SK-N-MC (cell line): ENCODE measurements at places on chromosomes 2 and 18.
A peak's percentile ranks its signal among the peaks of the same experiment; 100 is the strongest.

DNA sequence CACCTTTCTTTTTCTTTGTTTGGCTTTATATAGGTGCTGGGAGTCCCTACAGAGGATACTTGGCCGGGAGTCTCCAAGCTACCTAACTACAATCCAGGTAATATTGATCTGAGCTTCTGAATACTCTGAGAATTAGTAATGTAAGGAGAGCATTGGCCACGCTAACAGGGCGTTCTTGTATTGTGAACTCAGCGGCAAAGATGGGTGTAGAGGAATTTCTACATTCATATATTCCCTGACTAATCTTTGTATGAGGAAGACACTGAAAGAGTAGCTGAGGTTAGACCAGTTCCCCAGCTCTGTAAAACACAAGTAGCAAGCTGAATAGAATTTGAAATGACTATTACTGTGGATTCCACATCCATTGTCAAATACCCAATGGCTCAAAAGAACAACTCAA, 48.5 kb downstream of the CDK15 start:
- no peak for DNase-seq

- no peak for DNase-seq
These were observed 134.0 kb upstream of the HDAC4 start for GRCh38 chr2:239534581-239535412.

DNA sequence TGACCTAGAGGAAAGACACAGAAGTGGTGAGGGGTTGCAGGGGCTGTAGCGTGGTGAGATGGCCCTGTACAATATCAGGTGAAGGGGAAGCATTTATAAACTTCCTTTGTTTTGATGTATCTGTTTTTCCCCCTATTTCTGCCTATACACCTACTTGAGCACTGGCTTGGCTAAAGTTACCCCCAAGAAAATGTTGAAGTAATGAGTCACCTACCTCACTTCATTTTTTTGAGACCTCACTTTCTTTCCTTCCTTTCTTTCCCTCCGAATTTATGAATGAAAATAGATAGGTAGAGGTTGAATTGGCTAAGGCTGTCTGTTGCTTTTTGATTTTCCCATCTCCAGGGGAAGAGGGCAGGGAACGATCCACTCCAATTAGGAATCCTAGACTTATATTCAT, 231.1 kb upstream of the EPAS1 start:
- no peak for DNase-seq

DNA sequence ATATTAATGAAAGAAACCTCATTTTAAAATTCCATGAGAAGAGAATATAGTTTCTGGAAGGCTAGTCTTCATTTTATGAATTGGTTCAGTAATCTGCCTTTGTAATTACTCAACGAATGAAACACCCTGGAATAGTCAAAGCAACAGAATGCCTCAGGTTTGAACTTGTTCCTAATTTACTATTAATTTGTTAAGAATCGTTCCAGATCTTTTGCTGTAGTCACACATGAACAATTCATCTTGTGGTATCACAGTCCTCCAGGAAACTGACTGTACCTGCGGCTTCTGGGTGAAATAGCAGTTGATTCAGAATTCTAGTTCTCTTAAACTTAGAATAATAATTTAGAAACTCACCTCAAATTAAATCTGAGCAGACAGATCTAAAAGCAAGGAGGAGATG, 282.7 kb upstream of the MAP2 start:
- no peak for DNase-seq

DNA sequence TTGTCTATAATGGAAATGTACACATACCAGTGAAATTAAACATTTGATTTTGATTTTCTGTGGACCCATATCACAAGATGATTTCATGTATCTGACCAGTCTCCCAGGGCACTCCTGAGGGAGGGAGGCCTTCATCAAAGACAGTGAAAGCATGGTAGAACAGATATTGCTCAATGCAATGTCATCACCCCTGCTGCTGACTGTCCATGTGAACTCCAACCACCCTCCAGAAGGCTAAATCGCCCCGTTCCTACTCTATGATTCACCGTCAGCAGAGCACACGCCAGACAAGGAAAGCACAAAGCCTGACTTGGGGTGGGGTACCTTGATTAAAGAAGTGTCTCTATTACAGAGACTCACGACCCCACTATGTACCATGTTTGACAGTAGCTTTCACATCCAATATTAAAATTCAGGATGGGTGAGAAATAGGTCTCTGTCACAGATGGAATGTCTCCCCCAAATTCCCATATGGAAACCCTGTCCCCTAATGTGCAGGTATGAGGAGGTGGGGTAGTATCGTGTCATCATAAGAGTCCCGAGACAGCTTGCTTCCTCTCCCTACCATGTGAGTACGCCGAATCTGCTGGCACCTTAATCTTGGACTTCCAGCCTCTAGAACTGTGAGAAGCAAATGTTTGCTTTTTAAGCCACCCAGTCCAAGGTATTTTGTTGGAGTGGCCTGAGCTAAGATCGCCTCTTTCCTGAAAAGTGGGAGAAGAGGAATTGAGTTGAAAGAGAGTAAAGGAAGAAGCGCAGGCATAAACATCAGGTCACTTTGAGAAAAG, 42.4 kb downstream of the CYB5A start:
- DNase-seq = no peak

- no peak for DNase-seq
These were observed 6.8 kb downstream of the ZFP36L2 start for GRCh38 chr2:43219383-43220228.

DNA sequence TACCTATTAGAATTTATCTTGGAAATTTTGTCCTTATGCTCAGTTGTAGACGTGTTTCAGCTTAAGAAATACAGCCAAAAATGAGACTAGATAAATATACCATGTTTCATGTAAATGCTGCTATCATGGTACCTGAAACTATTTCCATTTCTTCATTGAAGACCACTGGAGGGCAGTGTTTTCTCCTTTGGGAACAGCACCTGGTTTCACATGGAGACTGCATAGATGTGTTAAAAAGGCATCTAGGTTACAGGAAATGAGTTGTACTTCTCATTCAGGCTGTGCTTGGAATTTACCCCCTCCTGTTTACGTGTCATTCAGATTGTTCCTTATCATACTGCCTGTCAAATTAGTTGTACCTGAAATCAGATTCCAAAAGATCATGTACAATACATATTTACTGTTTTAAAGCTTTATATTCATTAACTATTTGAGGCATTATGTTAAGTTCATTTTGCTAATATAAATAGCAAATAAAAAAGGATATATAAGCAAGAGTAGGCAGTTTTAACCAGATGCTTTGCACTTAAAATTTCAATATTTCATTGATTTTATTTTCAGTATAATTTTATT, 57.3 kb upstream of the PSMD14 start:
- DNase-seq = peak; percentile 37

- no peak for DNase-seq
These were observed 463.1 kb upstream of the HS6ST1 start for GRCh38 chr2:128781585-128782385.

DNA sequence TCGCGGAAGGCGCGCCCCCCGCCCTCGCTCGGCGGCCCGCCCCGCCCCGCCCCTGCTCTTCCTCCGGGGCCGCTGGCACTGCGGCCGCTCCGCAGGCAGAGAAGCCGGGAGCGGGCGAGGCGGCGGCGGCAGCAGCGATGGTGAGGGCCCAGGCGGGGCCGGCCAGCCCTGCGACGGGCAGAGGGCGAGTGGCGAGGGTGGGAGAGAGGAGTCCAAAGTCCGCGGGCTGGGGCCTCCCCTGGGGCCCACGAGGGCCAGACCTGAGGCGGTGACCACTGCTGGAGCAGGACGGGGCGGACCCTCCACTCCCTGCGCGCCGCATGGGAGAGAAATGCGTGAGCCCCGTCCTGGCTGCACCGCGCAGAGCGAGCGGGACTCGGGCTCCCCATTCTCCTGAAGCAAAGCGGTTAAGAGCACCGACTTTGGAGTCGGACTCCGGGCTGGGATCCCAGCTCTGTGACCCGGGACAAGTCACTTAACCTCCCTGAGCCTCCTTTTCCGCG, at the start of gene VAMP5:
Gene VAMP5, plus strand, starts transcription at position 78 of the 503 bp plus-strand sequence. Its CDS starts 60 bp downstream, at position 138.
- DNase-seq = no peak

DNA sequence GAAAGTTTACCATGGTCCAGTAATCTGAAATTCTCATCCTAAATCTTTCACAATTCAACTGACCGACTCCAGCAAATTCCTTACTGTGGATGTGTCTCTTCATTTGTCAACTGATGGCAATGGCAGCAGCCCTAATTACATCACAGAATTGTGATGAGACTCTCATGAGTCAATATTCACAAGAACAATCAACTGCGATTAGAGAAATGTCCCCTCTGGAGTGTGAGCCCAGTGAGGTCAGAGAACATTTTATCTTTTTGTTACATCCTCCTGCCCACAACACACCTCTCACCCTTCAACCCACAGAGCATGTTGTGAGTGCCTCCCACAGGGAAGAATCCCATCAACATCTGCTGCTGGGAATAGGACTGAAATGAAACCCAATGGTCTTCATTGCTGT, 73.6 kb downstream of the CD226 start:
- DNase-seq = no peak

- DNase-seq = no peak
These were observed 107.9 kb downstream of the CABLES1 start for GRCh38 chr18:23243178-23243577.

- no peak for DNase-seq
These were observed 225.7 kb upstream of the TNP1 start for GRCh38 chr2:217085543-217085942.

DNA sequence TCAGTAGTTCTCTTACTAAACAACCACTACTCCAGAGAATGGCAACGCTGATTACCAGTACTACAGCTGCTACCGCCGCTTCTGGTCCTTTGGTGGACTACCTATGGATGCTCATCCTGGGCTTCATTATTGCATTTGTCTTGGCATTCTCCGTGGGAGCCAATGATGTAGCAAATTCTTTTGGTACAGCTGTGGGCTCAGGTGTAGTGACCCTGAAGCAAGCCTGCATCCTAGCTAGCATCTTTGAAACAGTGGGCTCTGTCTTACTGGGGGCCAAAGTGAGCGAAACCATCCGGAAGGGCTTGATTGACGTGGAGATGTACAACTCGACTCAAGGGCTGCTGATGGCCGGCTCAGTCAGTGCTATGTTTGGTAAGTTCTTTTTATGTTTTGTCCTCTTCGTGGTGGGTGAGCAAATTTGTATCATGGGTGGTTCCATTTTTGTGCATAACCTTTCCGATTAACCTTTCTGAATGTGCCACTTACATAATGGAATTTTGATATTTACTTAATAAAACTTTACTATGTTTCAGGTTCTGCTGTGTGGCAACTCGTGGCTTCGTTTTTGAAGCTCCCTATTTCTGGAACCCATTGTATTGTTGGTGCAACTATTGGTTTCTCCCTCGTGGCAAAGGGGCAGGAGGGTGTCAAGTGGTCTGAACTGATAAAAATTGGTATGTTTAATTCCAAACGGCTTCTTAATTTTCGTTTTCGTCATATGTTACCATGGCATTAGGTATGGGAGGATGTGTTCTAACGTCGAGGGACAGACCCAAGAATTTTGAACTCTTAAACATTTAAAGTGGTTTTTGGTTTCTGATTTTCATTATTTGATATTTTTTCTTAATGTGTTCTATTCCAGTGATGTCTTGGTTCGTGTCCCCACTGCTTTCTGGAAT, 1.3 kb downstream of the SLC20A1 start:
- no peak for DNase-seq

DNA sequence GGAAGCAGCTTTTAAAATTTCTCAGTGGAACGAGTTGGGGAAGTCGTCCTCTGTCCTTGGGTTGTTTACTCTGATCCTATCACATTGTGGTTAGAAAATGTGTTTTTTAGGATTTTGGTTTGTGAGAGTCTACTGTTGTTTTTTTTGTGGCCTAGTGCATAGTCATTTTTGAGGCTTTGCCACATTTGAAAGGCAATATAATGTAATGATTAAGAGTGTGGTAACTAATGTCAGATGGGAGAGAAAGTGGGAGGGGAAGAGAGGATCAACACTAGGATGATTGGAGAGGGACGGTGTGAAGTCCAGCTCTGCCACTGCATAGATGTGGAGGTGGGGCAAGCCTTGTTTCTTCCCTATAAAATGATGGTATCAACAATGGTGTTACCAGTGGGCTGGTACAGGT, 8.5 kb downstream of the SP140L start:
- DNase-seq = no peak

DNA sequence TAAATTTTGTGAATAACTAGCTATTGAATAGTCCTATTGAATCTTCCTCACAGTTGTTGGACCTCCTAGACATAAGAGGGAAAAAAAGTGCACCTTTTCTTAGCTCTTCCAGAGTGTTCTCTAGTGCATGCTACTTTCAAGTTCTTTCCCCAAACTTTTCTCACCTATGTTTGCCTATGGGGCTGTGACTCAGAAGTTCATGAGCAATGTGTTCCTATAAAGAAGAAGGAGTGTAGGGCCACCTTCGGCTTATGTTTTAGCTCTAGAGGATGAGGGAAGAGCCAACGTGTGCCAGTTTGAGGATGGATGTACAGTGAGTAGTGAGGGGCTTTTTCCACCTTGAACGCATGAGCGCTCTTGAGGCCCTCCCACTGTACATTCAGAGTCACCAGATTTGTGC, 27.0 kb upstream of the HNMT start:
- DNase-seq = no peak

DNA sequence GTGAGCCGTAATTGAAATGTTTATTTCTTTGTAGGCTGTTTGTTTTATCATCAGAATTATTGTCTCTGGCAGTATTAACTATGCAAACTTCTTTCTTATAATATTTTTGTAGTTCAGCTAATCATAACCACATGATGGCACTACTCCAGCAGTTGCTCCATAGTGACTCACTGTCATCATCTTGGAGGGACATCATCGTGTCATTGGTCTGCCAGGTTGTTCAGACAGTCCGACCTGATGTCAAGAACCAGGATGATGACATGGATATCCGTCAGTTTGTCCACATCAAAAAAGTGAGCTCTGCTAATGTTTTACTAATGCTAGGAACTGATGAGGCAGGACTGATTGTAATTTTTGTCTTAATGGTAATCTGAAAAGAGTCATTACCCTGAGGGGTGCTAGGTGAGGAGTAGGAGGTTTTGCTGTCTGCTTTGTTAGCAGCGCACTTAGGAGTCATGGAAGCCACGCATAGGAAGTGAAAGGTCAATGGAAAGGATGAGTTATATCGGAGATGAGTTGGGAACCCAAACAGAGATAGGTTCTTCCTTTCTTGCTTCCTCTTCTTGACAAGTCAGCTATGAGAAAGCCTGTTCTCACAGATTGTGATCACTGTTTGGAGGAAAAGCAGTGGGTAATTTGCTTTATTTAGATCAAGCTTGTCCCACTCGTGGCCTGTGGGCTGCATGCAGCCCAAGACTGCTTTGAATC, 49.2 kb downstream of the PIKFYVE start:
- no peak for DNase-seq

GRCh38 chr2:181789827-181790448, 101.6 kb upstream of the ITPRID2 start:
- no peak for DNase-seq
